Hematopoietic multipotent progenitor cell treated with erythropoietin and hydrocortisone succinate and interleukin-3 and kit ligand, for 17 days (in vitro differentiated cells): ENCODE measurements at places on chromosomes 5 and 9.

DNA sequence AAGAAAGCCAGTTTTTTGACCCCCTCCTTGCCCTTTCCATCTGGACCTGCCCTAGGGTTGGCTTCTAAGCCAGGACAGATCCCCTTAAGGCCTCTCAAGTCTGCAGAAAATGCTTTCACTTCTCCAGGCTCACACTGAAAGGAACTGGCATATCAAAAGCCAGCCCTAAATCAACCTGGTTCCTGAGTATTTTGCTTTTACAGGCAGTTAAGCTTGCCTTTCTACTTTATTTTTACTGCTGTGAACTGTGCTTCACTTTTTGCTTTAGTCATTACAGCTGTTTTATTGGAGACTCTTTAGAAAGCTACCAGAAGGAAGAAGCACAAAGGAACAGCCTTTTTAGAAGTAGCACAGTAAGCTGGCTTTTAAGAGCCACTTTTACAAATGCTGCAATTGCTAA lies 5.0 kb downstream of the TARS1 start:
- DNase-seq: no peak

GRCh38 chr5:53035868-53036381 lies 46.8 kb downstream of the ITGA2 start:
- no peak for DNase-seq

DNA sequence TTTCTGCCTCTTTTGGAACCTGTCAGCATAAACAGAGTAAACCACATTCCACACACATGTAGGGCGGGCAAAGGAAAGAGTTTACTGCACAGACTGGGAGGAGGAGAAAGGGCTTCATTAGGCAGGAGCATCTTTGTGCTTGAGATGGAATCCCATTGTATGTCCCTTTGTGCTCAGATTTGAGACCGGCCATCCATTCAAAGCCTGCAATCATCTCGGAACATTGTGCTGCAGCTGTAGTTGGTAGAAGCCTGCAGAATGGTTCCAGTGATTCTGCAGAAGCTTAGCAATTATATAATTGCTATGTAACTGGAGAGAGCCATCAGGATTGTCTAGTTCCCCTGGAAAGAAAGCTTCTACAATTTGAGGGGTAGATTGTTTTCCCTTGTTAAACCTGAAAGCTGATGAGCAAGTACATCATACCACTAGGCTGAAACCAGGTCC lies 16.5 kb downstream of the ZNF462 start:
- DNase-seq: no peak

DNA sequence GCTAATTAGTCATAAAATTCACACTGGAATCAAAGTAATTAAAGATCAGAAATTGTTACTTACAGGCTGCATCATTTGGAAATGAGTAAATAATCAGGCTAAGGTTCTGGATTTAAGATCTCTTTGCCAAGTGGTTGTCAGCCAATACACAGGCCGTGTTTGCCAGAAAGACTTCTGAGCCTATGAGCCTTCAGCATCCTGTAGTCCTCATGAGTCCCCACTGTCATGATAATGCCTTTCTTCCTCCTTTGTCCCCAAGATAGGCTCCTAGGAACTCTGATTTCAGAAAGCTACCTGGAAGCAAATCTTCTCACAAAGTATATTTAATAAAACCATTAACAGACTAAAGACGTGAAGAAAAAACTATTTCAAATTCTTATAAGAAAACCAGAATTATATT lies 810.5 kb downstream of the DNAH5 start:
- DNase-seq: no peak

GRCh38 chr9:114558027-114558675 lies 29.4 kb upstream of the ATP6V1G1 start:
- DNase-seq: no peak

GRCh38 chr5:111772456-111773122 lies 15.6 kb upstream of the NREP start:
- DNase-seq: no peak

- peak; percentile 77 for DNase-seq
Observed at GRCh38 chr9:34047864-34048726, 592 bp downstream of the UBAP2 start.

DNA sequence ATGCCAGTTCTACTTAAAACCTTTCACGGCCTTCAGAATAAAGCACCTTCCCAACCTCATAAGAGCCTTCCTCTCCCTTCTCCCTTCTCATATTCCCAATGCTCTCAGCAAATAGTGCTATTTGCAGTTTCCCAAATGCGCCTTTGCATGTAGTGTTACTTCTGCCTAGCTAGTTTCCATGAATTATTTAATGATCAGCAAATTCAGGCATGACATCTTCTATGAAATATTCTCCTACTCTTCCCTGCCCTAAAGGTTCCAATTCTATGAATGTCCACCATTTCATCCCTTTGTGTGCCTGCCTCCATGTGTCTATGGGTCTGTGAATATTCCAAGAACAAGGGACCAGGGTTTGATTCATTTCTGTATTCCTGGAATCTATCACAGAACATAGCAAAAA lies 98.8 kb upstream of the NR5A1 start:
- DNase-seq: no peak

DNA sequence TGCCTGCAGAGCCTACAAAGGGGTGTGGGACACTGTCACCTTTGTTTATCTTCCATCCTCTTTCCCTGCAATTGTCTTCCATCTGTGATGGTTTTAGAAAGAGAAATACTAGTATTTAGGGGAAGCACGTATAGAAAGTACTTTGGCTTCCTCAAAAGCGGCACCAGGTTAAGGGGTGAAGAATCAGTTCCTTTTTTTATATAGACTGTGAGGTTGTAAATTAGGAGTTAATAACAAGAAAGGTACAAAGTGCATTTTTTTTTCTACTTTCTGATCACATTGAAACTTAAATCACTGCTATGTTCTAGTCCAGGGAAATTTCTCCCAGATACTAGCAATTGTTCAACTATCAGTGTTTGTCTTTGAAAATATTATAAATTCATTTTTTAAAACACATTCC lies 219.3 kb downstream of the CEMIP2 start:
- DNase-seq: no peak

- DNase-seq: no peak
Observed at GRCh38 chr9:119304555-119304954, 64.7 kb downstream of the BRINP1 start.

DNA sequence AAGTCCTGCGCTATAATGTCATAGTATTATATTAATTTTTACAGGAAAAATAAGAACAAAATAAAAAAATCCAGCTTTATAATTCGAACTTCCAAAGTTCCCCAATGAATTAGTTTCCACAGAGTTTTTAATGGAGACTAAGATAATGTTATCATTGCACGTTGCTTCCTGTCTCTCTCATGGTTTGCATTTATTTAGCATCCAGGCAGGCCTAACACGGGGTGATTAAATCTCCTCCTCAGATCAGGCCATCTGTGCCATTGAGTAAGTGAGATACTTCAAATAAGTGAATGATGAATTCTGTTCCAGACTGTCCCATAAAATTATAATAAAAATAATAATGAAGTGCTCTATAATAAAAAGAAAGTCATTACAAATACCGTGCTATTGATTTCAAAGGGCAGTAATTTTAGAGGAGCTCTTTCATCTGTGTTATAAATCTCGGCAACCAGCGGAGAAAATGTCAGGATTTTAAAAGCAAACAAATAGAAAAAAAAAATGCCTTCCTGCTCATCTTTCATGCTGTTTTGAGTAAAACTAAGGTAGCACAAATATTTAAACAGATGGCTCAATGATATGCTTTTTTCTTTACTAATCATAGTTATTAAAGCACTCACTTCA lies 570.6 kb upstream of the ZNF608 start:
- no peak for DNase-seq

DNA sequence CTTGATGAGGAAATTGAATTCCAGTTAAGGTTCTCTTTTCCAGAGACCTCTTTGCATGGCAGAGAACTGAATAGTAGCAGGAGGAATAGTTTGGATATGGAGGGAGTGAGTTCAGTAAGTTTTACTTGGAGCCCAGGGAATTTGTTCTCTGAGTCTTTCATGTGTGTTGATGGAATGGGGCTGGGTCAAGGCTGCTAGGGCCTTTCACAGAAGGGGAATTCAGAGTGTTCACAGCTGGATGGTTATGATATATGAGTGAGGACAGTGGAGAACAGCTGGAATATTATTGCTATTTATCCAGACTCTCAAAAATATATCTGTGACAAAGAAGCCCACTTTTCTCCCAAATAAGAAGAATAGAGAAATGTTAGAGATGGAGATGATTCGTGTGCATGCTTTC lies 372.8 kb downstream of the PLK2 start:
- no peak for DNase-seq

GRCh38 chr9:133099726-133100505 lies 21.1 kb downstream of the RALGDS start:
- DNase-seq: no peak

GRCh38 chr9:93947409-93948070 lies 7.6 kb downstream of the BARX1 start:
- no peak for DNase-seq

DNA sequence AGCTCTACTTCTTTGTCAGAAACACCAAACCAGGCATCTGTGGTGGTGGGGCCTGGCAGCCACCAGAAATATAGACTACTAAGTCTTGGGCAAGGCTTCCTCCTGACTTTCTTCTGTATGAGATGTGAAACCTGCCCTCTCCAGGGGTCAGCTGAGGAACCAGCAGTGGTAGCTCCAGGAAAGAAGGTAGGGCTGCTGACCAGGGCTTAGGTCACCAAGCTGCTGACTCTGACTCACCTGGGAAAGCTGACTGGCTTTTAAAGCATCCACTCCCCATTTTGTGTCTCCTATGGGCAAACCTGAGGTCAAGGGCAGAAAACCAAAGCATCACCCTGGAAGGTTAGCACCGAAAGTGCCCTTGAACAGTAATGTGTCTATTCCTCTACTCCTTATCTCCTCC lies 10.4 kb upstream of the SH3TC2 start:
- no peak for DNase-seq

DNA sequence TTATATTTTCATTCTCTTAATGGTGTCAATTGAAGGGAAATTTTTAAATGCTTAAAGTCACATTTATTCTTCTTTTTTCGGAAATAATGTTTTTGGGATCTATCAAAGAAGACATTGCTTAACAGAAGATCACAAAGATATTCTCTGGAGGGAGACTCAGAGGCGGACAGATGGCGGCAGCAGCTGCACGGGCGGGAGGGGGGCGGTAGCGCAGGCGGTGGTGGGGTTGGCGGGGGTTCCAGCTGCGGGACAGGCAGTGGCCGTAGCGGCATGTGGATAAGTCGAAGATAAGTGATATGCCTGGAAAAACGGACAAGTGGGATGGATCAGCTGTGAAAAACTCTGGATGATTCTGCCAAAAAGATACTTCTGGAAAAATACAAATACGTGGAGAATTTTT lies 31.6 kb upstream of the ZDHHC11B start:
- DNase-seq: no peak

- no peak for DNase-seq
Observed at GRCh38 chr5:107363768-107364167, 307.0 kb downstream of the EFNA5 start.

- DNase-seq: peak; percentile 59
Observed at GRCh38 chr9:132994410-132995120, 16.1 kb downstream of the GFI1B start.

DNA sequence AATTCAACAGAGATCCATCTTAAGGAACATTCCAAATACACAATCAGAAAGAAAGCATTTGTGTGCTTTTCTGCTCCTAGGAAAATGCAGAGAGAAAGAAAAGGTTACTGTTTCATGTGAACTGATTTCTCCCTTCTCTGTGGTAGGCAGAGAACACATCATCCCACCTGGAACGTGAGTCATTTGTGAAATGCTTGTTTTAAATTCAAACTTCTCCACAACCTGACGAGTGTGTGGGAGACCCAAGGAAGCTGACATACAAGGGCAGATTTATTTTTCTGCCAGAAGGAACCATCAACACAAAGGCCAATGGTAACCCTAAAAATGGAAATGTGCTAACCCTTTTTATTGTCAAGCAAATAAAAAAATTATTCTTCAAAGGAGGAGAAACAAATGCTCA lies 156.4 kb downstream of the EFNA5 start:
- no peak for DNase-seq

- no peak for DNase-seq
Observed at GRCh38 chr9:112725961-112726360, 8.0 kb upstream of the INIP start.

DNA sequence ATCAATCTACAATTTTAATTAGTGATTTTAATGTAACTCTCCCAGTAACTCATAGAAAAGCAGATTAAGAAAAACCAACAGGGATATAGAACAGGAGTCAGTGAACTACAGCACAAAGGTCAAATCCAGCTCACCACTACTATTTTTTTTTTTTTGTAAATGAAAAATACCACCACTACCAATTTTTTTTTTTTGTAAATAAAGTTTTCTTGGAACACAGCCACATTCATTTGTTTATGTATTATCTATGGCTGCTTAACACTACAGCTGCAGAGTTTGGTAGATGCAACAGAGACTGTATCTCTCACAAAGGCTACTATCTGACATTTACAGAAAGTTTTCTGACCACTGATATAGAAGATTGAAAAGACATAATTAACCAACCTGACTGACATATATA lies 11.7 kb downstream of the ZNF510 start:
- no peak for DNase-seq

- no peak for DNase-seq
Observed at GRCh38 chr9:126974594-126974993, 60.0 kb downstream of the RALGPS1 start.

DNA sequence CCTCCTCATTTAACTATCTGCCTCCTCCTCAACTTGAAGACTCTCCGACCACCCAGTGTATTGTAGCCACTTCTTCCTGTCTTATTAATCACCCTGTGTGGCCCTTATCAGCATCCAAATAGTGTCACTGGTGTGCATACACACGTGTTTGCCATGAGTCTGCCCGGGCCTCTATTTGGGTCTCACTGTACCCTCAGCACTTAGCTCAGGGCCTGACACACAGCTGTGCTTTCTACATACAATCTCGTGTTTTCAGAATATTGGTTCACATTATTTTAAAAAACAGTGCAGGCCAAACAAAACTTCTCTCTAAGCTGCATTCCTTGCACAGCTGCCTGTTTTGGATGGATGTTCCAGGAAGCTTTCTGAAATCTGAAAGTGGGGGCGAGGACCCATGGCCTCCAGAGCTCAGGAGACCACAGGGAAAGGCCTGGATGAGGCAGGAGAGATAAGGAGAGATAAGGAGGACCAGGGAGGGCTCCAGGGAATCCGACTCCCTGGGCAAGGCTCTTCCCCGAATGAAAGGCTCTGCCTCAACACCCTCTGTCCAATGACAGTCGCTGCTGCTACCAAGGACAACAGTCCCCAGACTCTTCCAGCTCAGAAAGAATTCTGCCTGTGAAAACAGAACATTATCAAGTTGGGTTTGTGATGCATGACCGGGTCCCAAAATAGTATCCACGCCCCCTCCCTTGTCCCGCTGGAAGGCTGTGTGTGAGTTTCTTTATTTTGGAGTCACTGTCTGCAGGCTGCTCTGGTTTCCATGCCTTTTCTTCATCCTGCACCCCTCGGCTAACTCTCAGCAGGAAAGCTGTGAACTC lies 255.6 kb downstream of the NSG2 start:
- DNase-seq: no peak

DNA sequence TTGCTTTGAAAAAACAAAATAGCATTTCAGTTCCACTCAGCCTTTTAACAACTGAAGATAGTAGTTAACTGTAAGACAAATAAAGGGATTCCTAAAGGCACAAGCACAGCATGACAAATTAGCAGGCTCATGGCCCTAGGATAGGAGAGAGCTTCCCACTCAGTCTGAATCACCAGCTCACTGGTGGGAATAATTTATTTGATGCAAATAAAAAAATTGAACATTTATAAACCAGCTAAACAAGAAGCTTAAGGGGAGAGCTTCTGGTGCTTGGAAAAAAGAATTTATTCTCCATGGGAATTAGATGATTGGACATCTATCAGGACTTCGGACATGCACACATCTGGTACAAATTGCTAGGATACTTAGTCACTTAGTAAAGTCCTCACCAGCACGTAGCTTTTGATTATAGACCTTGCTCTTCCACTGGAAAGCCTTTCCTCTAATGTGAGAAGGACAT lies 294.1 kb upstream of the TNC start:
- DNase-seq: no peak
